T1000 (cell line): ENCODE measurements at places on chromosomes 1 and 21.

DNA sequence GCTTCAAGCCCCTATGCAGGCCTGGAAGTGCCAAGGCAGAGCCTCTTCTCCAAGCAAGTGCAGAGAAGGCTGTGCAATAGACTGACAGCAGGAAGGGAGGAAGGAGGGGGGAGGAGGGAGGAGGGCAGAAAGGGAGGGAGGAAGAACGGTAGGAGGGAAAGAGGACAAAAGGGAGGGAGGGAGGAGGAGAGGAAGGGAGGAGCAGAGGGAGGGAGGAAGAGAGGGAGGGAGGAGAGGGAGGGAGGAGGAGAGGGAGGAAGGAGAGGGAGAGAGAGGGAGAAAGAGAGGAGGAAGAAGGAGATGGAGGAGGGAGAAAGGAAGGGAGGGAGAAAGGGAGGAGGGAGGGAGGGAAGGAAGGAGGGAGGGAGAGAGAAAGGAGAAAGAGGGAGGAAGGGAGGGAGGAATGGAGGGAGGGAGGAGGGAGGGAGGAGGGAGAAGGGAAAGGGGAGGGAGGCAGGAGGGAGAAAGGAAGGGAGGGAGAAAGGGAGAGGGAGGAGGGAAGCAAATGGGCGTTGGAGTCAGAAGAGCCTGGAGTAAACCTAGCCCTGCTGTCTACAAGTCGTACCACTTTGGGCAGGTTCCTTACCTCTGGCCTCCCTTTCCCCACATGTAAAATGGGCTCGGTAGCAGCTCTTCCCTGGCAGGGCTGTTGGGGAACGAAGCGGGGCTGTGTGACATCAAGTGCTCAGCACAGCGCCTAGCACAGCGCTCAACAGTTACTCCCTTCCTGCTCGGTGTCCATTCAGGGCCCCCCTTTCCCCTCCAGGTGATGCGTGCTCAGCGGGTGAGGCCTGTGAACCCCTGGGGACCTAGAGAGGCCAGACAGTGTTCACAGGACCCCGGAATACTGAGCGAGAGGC is 244.6 kb downstream of the NPHP4 start:
- DNase-seq: no peak

DNA sequence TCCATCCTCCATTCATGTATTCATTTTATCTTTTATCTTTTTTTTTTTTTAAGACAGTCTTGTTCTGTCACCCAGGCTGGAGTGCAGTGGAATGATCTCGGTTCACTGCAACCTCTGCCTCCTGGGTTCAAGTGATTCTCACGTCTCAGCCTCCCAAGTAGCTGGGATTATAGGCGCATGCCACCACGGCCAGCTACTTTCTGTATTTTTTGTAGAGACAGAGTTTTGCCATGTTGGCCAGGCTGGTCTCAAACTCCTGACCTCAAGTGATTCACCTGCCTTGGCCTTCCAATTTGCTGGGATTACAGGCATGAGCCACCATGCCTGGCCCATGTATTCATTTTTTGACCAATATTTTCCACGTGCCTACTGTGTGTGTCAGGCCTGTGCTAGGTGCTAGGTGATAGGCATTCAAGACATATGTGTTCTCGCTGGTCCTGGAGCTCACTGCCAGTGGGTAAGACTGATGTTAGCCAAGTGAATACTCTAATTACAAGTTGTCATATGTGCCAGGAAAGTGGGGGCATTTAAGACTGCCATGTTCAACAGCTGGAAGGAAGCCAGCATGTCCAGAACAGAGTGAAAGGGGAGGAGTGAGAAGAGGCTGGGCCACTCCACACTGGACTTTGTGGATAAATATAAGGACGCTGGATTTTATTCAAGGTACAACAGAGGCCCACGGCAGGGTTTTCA is 5.3 kb upstream of the CELSR2 start:
- no peak for DNase-seq

- DNase-seq: no peak
Observed at GRCh38 chr1:41631971-41632370, 147.5 kb upstream of the EDN2 start.

DNA sequence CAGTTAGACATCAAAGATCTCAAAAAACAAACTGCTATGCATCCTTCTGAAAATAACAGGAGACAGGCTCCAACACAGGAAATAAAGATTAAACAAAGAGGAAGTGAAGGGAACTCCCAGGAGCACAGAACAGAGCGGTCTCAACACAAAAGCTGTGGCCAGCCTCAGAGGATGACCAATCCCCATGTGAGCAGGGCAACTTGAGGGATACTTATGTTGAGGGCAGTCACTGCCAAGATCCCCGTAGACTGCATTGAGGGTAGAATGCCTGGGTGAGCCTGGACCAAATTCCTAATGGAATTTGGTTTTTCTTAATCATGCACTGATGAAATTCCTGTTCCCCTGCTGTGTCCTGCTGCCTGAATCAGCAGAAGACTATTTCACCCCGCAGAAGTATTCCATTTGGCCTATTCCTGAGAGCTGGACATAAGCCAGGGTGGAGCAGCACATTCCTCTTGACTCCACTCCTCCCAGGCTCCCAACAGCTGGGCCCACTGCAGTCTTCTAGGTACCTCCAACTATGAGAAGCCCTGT is 49.0 kb downstream of the JAK1 start:
- peak; percentile 82 for DNase-seq

DNA sequence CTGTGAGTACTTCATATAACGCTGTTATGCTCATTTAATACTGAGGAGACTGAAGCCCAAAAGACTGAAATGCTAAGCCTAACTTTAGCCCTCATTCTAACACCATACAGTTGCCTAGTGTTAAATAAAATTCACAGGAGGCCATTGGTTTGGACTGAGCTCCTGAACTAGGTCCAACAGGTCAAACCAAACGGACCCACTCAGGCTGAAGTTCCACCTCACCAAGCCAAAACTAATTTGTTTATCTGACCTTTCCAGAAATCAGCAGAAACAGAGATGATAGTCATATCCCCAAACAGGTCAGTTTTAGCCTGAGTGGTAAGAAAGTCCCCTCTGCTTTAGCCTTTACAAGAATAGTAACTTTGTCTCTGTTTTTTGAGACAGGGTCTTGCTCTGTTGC is 311.3 kb upstream of the ZP4 start:
- no peak for DNase-seq

DNA sequence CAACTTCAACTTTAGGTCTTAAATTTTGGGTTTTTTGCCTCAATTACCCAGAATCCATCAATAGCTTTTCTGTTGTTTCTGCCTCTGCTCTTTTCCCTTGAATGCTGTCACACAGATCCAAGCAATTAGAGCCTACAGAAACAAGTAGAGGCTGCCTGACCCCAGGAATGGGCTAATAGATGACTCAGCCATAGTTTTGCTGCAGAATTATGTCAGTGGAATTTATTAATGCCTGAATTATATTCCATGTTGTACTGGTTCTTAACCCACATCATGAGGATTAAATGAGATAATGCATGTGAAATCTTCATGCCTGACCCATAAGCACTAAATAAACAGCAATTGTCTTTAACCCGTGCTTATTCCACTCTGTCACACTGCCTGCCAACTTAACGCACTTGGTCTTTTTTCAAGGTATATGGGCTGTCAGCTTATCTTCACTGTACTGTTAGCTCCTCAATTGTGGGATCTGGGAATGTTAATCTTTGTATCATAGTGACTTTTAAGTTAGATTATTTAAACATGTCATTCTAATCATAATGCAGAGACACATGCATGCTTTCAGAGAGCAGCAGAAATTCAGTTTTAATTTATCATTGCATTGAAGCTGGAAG is 213.3 kb downstream of the ROR1 start:
- no peak for DNase-seq

DNA sequence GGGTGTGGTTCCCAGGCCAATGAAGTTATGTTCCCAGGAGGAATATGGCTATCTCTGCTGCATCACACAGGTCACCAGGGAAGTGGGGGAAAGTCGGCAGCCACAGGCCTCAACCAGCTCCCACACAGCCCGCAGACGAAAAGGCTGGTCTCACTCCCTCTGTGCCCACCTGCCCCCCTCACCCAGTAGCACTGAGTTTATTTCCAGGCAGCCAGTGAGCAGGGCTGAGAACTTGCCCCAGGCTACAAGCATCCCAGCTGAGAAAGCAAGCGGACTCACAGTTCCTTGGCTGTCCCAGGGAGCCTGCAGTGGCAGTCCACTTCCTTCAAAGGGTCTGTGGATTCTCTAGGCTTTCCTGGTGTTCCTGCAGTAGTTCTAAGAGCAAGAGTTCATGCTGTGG is 68.9 kb downstream of the SLC5A9 start:
- no peak for DNase-seq

DNA sequence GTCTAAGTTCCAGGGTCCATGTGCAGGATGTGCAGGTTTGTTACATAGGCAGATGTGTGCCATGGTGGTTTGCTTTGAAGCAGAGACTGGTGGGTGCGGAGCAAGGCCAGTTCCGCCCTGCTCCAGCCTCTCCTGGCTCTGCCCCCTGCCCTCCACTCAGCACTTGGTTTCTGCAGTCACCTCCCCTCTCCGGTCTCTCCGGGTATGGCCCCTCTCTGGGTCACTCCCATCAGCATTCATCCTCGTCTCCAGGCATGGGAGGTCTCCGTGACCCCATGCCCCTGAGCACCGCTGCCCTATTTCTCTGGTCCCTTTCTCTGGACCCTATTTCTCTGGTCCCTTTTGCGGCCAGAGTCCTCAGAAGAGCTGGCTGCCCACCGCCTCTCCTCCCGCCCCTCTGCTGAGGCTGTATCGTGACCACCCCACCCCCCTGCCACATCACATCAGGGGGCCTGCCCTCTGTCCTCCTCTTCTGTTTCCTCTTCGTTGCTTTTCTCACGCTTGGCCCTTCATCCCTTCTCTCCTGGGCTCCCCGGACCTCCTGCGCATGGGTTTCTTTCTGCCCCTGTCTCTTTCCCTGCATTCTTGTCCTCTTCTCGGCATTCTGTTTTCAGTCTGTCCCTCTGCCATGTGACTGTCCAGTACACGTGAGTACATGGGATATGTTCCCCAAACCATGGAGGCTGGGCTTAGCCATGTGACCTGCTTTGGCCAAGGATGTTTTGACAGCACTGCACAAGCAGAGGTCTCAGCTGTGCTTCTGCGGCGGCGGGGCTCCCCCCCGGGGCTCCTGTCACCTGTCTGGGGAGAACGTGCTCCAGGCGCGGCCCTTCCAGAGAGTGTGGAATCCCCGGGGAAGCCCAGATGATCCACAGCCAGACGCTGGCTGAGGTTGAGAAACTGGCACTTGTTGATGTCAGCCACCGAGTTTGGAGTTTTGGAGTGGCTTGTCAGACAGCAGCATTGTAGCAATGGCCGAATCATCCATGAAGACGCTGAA is 54.4 kb upstream of the C1orf174 start:
- DNase-seq: no peak

DNA sequence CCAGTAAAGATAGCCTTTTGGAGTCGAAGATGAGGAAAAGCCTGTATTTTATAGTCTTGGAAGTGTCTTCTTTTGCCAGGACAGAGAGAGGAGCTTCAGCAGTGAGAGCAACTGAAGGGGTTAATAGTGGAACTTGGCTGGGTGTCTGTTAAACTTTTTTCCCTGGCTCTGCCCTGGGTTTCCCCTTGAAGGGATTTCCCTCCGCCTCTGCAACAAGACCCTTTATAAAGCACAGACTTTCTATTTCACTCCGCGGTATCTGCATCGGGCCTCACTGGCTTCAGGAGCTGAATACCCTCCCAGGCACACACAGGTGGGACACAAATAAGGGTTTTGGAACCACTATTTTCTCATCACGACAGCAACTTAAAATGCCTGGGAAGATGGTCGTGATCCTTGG is at the start of gene VCAM1:
VCAM1 (plus strand) TSS at position 253 of the 400 bp plus-strand sequence; CDS start at position 372, 119 bp downstream.
- no peak for DNase-seq

DNA sequence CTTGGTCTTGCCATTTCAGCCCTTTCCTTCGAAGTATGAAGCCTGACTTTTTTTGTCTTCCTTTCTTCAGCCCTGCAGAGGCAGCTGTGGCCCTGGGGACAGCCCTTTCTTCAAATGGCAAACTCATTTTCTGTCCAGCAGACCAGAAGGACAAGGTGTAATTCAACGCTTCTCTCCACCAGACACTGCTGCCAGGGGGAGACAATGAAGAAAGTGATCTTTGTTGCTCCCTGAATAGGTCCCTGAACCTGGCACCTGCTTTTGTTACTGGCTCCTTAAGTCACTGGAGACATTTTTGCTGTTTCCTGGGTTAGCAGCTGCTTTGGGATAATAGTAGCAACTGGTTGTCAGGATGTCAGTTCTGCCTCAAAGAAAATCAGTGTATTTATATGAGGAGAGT is 50.8 kb upstream of the MACF1 start:
- no peak for DNase-seq

GRCh38 chr1:163426505-163427251 is 104.9 kb downstream of the NUF2 start:
- no peak for DNase-seq

GRCh38 chr1:96076589-96076988 is 645.0 kb upstream of the PTBP2 start:
- no peak for DNase-seq

GRCh38 chr1:237931581-237931980 is 40.9 kb upstream of the ZP4 start:
- DNase-seq: no peak

- DNase-seq: no peak
Observed at GRCh38 chr1:99858286-99858685, 8.1 kb downstream of the AGL start.

GRCh38 chr1:51578383-51579109 is 38.3 kb upstream of the OSBPL9 start:
- no peak for DNase-seq

- no peak for DNase-seq
Observed at GRCh38 chr21:38319781-38320180, 63.0 kb downstream of the KCNJ15 start.

GRCh38 chr1:218946147-218946546 is 227.5 kb upstream of the LYPLAL1 start:
- DNase-seq: no peak

DNA sequence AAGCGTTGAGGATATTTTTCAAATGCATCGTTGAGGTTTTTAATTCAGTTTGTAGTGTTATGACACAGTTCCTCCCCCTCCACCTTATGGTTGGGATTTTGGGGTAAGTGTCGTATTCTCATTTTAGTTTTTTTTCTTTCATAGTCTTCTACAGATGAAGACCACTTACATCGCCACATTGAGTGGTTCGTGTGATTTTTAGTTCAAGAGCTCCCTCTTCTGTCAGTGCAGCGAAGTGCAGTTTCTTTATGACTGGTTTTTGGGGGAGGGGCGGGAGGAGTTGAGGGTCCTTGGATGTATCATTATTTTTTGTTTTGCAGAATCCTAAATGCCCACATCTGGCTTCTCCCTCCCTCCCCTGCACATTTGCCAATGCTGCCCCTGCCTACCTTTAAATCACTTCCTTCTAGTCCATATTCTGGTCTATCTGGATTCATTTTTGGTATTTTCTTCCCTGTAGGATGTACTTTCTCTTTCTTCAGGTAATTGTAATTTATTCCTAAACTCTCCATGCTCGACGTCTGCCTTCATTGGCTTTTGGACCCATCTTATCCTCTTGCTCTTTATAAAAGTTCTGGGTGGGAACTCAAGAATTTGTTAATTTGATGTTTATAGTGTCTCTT is 433.1 kb downstream of the CAMTA1 start:
- DNase-seq: peak; percentile 35

- DNase-seq: no peak
Observed at GRCh38 chr1:38672692-38673091, 186.9 kb downstream of the RRAGC start.
